ENCODE measurements at places on chromosomes 5 and 9.

DNA sequence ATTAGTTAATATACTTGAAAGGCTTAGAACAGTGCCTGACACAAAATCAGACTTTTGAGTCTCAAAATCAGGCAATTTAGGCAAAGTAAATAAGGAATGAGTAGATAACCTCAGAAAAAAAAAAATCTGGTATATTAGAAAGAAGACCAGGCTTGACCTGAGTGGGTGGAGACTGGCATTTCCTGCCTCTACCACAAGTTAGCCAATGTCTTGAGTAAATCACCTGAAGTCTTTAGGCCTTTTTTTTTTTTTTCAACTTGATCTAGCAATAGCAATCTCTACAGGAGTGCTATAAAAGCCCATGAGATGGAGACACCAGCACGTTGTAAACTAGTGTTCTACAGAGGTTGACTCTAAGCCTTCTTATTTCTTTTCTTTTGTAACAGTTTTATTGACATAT lies 104.2 kb upstream of the RASEF start:
- no peak for DNase-seq

- DNase-seq, result no peak
Measured at GRCh38 chr5:116652196-116652729, 77.6 kb upstream of the SEMA6A start.

GRCh38 chr5:7436521-7436920 lies 40.6 kb downstream of the ADCY2 start:
- no peak for DNase-seq

DNA sequence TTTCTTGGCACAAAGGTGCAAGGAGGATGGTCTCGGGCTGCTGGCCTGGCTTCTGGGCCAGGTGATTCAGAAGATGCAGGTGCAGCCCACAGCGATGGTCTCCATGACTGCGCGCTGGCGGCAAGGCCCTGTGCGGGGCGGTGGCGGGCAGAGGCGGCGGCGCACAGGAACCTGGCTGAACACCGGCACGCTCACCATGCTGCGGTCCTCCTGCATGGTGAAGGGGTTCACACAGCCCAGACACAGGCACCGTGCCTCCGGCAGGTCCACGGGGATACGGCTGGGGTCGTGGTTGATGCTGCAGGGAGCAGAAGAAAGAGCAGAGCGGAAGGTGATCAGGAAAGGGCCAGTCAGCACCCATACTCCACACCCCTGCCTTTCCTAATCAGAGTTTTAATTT lies 4.8 kb downstream of the IL17B start:
- DNase-seq, result no peak

Measured in CD4-positive, alpha-beta T cell treated with Interleukin-2 at 100 ng/mL for 4 hours (primary cell).